ENCODE measurements at places on chromosomes 7 and 10.

GRCh38 chr10:119483001-119483400 lies 59.5 kb downstream of the RGS10 start:
- no peak for DNase-seq

DNA sequence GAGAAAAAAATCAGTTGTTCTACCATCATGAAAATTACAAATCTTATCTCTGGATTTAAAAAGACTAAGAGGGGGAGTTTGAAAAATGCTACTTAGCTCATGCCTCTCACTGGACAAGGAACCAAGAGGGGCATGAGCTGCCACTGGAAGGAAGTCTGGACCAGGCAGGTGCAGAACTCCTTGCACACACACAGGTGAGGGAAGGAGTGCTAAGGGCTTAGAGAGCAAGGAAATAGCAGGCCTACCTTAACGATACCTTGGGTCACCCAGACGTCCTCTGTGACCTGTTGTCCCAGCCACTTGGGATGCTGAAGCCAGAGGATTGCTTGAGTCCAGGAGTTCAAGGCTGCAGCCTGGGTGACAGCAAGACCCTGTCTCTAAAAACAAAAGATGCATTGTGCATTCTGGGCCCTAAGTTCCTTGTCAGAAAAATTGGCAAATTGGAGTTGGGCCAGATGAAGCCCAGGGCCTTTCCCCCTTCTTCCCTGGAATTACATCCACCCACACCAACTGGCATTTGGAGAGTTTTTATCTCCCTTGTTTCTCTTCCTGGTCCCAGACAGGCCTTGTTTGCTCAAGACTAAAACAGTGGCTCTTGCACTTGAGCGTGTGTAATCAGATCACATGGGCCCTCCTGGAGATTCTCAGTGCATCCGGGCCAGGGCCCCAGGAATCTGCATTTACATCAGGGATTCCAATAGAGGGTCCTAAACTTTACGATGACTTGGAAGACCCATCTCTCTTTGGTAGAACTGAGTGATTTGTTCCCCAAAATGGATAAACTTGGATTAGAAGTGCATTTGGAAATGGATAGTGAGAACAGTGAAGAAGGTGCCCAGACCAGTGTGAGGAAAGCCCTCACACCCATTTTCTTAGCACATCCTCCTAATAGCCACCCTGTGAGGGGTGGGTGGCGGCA lies 3.0 kb downstream of the DDIT4 start:
- peak; percentile 69 for DNase-seq

GRCh38 chr7:159272739-159273138 lies 128.1 kb upstream of the VIPR2 start:
- no peak for DNase-seq

DNA sequence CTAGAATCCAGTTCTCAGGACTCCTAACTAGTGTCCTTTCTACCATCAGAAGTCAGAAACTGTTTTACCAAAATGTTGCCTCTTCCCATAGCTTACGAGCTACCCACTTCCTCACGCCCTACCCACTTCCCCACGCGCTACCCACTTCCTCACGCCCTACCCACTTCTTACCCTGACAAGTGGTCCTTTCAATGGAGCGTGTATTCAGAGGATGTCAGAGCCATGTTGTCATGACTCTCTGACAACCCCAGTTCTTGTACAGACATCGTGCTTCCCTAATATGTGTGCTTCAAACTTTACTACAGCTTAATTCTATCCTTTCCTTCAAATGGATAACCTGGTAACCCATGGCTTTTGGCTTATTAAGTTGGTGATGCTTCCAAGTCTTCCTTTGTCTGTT lies 84.8 kb upstream of the PHF14 start:
- DNase-seq, result no peak

- DNase-seq, result peak; percentile 76
These were observed 903 bp upstream of the KCNMA1 start for GRCh38 chr10:77638321-77639101.

GRCh38 chr10:119116326-119116951 lies 12.5 kb downstream of the DENND10 start:
- no peak for DNase-seq

GRCh38 chr7:126495001-126495400 lies 757.7 kb downstream of the GRM8 start:
- DNase-seq, result no peak

DNA sequence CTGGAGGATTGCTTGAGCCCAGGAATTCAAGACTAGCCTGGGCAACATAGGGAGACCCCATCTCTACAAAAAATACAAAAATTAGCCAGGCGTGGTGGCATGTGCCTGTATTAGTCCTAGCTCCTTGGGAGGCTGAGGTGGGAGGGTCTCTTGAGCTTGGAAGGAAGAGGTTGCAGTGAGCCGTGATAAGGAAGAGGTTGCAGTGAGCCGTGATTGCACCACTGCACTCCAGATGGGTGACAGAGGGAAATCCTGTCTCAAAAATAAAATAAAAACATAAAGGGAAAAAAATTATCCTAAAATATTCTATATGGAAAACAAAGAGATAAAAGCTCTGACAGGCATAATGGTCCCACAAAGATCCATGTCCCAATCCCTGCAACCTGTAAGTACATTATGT lies 87.9 kb upstream of the KAT6B start:
- no peak for DNase-seq

DNA sequence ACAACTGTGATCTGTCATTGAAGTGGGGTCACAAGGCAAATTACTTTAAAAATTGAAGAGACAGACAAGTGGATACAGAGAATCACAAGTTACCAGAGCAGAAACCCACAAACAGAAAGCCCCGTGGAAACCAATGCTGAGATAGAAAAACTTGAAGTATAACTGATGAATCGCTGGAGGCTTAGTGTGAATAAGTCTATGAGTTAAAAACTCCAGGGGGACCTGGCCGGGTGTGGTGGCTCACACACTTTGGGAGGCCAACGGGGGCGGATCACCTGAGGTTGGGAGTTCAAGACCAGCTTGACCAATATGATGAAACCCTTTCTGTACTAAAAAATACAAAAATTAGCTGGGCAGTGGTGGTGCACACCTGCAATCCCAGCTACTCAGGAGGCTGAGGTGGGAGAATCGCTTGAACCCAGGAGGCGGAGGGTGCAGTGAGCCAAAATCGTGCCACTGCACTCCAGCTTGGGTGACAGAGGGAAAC lies 69.7 kb upstream of the ZNRF2 start:
- no peak for DNase-seq

GRCh38 chr7:135224027-135224426 lies 9.6 kb upstream of the STRA8 start:
- DNase-seq, result no peak

DNA sequence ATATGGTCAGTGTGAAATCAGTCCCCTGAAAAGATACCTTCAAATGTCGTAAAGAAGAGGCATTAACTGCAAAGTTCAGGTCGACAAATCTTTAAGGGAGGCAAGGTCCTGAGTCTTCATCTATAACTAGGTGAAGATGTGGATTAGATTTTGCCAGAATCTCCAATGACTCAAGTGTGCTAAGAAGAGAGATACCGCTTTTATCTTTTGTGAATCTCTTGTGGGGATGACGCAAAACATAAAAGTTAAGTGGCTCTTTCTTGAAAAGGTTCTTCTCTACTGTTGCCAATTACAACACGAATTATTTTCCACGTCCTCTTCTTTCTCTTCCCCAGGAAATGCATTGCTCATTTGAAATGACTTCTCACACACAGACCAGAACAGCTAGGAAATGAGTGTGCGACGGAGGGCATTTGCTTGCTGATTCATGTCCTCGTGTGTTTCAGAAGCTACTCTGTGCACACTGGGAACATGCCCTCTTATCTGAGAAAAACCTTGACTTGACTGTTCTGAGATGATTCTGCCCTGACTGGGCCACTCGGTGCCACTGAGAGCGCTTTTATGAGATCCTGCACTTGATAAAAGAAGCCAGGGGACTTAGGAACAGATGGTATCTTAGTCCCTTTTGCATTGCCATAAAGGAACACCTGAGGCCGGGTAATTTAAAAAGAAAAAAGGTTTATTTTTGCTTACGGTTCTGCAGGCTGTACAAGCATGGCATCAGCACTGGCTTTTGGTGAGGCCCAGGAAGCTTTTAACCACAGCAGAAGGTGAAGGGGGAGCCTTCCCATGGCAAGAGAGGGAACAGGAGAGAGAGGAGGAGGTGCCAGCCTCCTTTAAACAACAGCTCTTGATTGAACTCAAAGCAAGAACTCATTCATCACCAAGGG lies 169.5 kb upstream of the PFKP start:
- DNase-seq, result peak; percentile 53

DNA sequence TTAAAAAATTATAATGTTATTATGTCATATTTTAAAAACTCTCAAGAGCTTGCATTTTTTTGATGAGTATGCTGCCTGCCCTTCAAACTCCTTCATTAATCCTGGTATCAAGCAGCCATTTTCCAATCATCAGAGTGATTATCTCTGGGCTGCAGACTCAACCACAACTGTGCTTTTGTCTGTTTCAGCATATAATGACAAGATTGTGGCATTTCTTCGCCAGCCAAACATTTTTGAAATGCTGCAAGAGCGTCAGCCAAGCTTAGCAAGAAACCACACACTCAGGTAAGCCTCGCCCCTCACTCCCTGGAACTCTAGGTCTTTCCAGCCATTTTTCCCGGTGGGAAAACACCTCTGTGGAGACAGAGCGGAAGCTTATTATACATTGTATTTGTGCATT lies 90.0 kb upstream of the STK17A start:
- no peak for DNase-seq

DNA sequence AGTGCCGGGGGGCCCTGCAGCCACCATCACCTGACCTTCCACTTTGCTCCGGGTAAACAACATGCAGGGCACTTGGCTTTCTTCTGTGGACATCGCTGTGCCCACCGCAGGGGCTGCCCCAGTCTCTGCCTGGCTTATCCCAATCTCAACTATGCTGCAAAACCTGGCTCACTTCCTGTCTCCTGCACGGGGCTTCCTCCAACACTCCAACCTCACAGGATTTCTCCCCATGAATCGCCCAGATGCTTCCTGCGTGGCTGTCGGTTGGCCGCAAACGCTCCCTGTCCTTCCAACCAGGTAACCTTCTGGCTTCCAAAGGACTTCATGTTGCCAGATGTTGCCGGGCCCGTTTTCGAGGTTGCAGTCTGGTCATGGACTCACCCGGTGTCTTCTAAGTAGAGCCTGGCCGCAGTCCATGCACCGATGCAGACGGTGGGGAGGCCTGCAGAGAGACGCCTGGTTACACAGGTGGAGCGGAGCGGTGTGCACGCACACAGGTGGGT lies 109.0 kb downstream of the VIPR2 start:
- no peak for DNase-seq

- no peak for DNase-seq
These were observed 18.8 kb downstream of the NEBL start for GRCh38 chr10:20877986-20878983.

DNA sequence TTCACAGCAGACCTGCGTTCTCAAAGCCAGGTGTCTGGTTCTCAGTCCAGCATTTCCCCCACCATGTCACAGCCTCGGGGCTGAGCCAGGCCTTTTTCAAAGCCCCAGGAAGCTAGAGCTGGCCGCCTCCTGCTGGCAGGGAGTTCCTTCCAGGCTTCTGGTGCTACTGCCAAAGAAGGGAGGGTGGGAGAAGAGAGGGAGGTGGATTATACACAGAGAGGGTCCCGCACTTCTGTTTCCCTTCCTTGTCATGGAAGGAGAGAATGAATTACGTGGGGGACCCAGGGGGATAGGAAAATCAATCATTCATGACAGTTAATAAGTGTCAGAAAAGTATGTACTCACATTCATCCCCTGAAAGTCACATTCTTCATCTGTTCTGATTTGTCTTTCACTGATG lies 600 bp upstream of the LGI1 start:
- peak; percentile 91 for DNase-seq

DNA sequence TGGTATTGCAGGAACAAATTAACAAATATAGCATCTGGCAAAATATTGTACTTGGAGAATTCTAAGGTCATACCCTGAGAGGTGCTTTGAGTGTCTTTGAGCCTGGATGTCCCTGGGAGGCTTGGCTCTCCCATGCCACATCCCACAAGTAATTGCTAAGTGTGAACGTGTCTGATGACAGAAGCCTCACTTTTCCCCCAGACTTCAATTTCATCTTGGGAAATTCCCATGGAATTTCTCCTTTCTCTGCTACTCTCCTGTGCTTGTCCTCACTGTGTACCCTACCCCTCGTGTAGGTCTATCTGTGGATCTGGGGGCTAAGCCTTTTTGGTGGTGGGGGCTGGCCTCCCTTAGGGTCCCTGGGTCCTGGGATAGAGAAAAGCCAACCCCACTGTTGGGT lies 293.3 kb downstream of the TCF7L2 start:
- DNase-seq, result no peak

DNA sequence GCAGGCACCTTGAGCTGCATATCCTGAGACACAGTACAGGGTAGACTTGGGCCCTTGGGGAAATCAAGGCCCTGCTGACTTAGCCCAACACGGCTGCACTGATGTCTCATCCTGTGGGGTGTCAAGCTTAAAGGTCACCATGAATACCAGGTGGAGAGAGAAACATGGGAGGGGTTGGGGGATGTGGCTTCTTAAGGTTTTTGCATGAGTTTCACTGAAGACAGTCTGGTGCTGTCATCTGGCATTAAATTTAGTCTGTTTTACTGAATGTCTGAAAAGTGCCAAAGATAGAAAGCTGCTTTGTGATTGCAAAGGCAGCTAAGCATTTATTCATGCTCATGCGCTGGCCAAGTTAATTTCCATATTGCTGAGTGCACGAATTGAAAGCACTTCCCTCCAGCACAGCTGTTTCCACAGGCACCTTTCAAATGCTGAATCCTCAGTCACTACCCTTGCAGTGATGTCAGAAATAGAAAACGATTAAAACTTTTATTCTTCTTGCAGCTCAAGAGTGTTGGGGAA lies 102.1 kb downstream of the OSBPL3 start:
- no peak for DNase-seq

- DNase-seq, result peak; percentile 64
These were observed at the start of gene TAC1 for GRCh38 chr7:97731736-97732564. TAC1 (plus strand) TSS chr7:97732086; CDS start chr7:97732613, 527 bp downstream.

GRCh38 chr10:101141616-101142532 lies 10.8 kb downstream of the TLX1 start:
- DNase-seq, result peak; percentile 92

DNA sequence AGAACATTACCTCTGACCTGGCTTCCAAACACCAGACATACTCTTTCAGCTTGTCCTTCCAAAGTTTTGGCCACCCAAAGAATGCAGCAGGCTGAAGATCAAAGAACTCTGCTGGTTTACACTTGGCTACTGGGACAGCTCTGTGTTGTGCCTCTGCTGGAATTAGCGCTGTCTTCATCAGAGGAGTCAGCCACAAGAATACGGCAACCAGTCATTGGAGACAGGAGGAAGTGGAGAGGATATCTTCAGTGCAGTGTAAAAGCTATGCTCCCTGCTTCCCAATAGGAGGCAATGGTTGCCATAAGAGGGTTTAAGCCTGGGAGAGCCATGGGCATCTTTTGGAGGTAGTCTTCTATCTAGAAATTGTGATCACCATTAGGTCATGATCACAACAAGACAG lies 126.7 kb upstream of the WNT16 start:
- DNase-seq, result peak; percentile 54

GRCh38 chr7:71716690-71717089 lies 584.7 kb downstream of the GALNT17 start:
- DNase-seq, result no peak

GRCh38 chr10:130065251-130065650 lies 45.4 kb downstream of the C10orf143 start:
- DNase-seq, result no peak

- peak; percentile 36 for DNase-seq
These were observed 176.4 kb downstream of the ELFN1 start for GRCh38 chr7:1846331-1847065.

GRCh38 chr7:16730937-16731336 lies 22.6 kb upstream of the TSPAN13 start:
- no peak for DNase-seq

- no peak for DNase-seq
These were observed 36.2 kb upstream of the FAM133B start for GRCh38 chr7:92626281-92626809.

GRCh38 chr7:102230593-102230992 lies 56.1 kb upstream of the SH2B2 start:
- no peak for DNase-seq

GRCh38 chr7:2399848-2400587 lies 3.4 kb upstream of the CHST12 start:
- DNase-seq, result peak; percentile 79
